ENCODE measurements at places on chromosomes 11 and 22.

DNA sequence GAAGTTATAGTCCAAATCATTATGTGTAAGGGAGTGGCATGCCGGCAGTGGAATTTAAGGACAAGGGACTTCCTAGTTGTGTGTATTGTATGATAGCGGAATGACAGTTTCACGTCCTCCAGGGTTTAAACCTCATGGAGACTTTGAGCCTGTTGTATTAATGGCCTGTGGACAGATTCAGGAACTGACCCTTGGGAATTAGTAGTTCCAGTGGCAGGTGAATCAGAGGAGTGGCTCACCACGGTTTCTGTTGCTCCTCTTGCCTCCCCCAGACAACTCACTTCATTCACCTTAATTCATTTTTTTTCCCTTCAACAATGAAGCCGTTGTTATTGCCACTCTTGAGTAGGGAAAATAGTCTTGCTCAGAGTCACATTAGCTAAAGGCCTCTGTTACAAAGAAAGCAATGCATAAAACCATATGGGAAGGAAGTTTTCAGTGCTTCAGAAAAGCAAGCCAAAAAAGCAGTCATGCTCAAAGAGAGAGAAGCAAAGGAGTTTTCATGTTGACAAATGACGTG lies 22.6 kb downstream of the AMOTL1 start:
- DNase-seq, result no peak

DNA sequence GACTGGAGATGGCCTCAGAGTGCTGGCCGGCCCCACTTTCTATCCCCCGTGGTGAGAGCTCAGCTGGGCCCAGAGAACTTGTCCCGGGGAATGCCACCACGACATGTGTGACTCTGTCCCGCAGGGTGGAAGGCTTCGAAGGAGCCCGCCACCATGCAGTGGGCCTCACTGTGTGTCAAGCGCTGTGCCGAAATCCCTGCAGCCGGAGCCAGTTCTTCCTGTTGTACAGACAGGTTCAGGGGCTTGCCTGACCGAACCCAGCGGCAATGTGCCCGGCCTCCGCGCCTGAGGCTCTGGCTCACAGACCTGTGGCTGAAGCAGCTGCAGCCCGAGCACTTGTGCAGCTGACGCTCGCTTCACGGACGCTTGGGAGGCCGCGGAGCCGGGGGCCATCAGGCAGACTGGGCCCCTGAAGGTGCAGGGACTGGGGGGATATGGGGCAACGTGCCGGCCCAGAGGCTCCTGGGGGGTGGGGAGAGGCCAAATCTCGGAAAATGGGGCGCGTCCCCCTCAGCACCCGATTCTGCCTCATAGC lies 650 bp downstream of the PPM1F start:
- DNase-seq, result peak; percentile 82

DNA sequence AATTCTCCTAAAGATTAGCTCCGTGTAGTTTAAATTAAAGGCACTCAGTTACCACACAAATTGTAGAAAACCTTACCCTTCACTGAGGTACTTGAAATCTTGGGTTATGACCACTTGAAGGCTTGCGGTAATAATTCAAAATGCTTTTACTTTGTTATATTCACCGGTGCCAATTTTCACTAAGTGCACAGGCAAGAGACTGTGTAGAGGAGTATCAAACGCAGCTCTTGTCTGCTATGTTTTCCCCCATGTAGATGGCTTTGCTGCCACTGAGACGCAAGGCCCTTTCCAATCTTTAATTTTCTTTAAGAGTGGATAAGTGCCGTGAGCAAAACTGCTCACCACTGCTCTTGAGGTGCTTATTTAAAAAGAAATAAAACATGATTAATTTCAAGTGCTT lies 155.8 kb downstream of the CADM1 start:
- DNase-seq, result no peak

DNA sequence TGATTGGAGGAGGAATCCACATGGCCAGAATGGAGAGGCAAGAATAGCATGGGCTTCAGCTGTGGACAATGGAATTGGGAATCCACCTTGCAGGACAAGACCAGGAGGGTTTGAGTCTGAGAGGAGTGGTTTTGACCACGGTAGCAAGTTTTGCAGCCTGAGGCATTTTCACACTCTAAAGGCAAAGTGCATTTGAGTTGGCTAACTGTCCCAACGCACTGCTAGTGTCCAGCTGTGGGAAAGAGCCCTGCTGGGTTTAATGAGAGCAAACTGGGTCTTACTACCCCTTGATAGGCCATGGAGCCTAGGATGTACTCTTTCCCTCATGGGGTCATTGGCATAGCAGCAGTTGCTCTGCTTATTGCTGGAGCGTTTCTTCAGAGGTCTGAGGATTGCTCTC lies at the start of gene OR5B2:
TSS of gene OR5B2 (minus strand) at position 101 of the 400 bp plus-strand sequence. CDS start 4,860 bp downstream, outside the sequence.
- no peak for DNase-seq

DNA sequence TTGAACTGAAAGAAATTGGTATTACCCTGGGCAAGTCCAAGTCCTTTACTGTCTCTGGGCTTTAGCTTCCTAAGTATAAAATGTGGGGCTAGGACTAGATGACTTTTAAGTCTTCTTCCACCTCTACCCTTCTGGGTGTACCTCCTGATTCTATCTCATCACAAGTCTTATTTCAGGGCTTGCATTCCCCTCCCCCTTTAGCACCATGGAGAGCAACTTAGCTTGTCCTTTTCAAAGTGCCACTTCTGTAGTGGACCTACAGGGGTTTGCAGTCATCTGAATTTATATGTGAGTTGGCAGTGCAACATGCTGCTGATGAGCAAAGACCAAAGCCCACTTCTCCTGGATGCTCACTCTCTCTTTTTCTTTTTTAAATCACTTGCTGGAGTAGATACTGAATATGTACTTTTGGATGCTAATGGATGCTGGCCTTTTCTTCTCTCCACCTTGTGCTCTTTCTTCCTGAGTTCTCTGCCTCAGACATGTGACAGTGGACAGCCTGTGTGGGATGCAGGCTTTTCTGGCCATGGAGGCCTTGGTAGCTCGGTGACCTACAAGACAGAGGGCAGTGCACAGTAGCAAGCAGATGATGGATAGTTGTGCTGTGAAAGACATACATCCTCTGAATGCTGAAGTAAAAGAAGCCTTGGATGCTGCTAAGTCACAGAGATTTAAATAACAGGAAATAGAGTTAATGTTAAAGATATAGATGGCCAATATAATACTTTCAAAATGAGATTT lies 185.0 kb downstream of the NELL1 start:
- DNase-seq, result peak; percentile 68

- no peak for DNase-seq
Measured at GRCh38 chr11:85137597-85137996, 489.5 kb downstream of the DLG2 start.

DNA sequence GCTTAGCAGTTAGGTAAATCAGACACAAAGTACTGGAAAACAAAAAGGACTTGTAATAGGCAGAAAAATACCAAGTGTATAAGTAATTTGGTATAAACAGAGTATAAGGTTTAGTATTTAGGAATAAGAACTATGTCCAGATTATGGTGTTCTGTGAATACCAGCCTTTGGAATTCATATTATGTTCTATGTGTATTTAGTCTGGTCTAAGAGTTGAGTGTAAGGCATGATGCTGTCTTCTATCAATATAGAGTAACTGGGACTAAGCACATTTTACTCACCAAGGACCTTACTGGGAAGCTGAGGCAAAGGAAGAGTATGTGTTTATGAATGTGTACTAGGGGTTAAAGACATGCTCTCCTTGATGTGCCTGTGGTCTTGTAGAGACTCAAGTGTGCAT lies 9.5 kb downstream of the SDHD start:
- no peak for DNase-seq

- DNase-seq, result peak; percentile 41
Measured at GRCh38 chr22:41902932-41903421, 11.9 kb downstream of the SHISA8 start.

GRCh38 chr22:17785185-17786184 lies 11.2 kb upstream of the BID start:
- DNase-seq, result peak; percentile 94

DNA sequence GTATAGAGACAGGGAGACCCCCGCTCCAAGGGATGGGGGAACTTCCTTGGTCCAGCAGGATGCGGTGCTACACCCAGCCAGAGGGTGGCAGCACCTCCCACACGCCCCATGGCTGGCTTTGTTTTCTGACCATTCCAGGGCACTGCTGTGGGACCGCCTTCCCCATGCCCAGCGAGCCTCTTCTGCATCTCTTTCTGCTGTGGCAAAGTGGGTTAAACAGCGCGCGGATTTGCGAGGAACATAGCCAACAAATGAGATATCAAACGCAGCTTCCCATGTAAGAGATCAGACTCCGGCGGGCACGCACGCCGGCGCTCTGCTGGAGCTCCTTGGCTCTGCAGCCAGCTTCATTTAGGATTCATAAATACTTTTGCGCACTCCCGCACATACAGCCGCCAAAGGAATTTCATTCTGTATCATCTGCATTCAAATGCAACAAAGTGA lies 485.8 kb upstream of the CADM1 start:
- DNase-seq, result peak; percentile 89

- DNase-seq, result no peak
Measured at GRCh38 chr11:69393178-69393832, 88.2 kb upstream of the LINC01488 start.

GRCh38 chr11:9158898-9159391 lies 67.5 kb upstream of the SCUBE2 start:
- no peak for DNase-seq

- peak; percentile 82 for DNase-seq
Measured at GRCh38 chr22:19800761-19801244, 40.2 kb downstream of the TBX1 start.

DNA sequence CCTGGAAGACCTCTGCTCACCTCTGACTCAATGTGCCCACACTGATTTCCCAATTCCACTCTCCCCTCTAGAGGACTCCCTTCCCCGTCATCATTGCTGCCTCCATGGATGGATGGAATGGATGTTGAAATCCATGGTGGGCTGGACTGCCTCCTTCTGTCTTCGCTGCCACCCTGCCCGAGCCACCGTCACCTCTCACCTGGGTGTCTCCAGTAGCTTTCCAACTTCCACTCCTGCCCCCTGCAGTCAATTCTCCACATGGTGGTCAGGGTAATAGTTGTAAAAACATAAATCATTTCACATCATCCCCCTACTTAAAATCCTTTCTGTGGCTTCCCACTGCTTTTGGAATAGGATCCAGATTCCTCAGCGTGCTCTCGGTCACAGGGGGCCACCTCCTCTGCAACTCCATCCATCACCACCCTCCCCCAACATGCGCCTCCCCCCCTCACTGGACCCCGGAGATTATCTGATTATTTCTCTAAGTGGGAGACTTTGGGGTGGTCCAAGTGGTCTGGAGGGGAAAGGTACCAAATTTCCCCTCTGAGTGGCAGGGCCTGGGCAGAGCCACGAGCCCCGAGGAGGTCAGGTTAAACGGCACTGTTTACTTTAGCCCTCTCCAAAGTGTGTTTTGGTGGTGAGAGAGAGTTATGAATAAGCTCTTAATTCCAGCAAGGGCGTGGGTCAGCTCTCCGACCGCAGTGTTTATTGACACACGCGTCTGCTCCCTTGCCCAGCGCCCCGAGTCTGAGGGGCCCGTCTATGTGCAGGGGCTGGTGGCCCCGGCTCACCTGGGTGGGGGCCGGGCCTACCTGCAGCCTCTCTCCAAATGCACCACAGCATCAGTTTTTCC lies 313.7 kb downstream of the MN1 start:
- no peak for DNase-seq
